ENCODE measurements at places on chromosomes 3 and 15. TPM values are rescaled to one million over a fixed set of nuclear protein-coding genes. Genes with fewer than 3 reads are reported as not detected.

GRCh38 chr3:148901987-148902791, 37.1 kb downstream of the CPA3 start:
- no peaks in the 10 kb centered on the region for H3K36me3 ChIP-seq
- no peaks in the 10 kb centered on the region for H3K27me3 ChIP-seq
- H3K4me3 ChIP-seq: no peak overlapping the region
- no peak for DNase-seq
- no peaks in the 10 kb centered on the region for H3K4me1 ChIP-seq

DNA sequence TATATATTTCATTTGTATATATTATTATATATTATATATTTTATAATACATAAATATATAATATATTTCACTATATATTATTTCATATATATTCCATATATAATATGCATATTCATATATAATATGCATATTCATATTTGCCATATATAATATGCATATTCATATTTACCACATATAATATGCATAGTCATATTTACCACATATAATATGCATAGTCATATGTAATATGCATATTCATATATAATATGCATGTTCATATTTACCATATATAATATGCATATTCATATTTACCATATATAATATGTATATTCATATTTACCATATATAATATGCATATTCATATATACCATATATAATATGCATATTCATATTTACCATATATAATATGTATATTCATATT, 51.2 kb upstream of the GATA2 start:
- H3K4me3 ChIP-seq: no peak overlapping the region
- no peak for DNase-seq
- peaks cover 4% of the 10 kb centered on the region for H3K4me1 ChIP-seq
- no peaks in the 10 kb centered on the region for H3K36me3 ChIP-seq
- no peak overlapping the region for H3K27ac ChIP-seq

- H3K4me3 ChIP-seq: no peak overlapping the region
- DNase-seq: no peak
- no peaks in the 10 kb centered on the region for H3K4me1 ChIP-seq
- H3K27me3 ChIP-seq: no peaks in the 10 kb centered on the region
Measured at GRCh38 chr3:118380576-118380975, 654.1 kb downstream of the IGSF11 start.

DNA sequence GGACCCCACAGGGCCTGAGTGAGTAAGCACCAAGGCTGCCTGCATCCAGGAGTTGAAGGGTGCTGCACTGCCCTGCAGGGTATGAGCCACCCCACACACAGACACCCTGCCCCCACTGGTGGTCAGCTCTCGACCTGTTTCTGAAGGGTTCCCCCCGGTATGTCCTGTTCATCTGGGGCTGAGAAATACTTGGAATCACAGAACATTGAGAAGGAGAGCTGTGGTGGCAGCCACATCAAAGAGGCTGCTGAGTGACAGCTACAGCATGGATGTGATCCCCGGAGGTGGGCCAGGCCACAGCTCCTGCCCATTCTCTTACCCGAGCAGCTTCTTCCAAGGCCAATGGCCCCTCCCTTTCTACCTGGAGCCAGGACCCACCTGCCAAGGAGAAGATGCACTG, 66.4 kb upstream of the PLXNA1 start:
- peaks cover 12% of the 10 kb centered on the region for H3K36me3 ChIP-seq
- no peaks in the 10 kb centered on the region for H3K27me3 ChIP-seq
- no peak overlapping the region for H3K27ac ChIP-seq
- no peak for DNase-seq
- no peak overlapping the region for H3K4me3 ChIP-seq

- H3K4me1 ChIP-seq: peaks cover 22% of the 10 kb centered on the region
- peak overlapping the region; percentile 4 for H3K4me3 ChIP-seq
- H3K27ac ChIP-seq: peak overlapping the region; percentile 14
- no peaks in the 10 kb centered on the region for H3K36me3 ChIP-seq
- H3K27me3 ChIP-seq: no peaks in the 10 kb centered on the region
Measured at GRCh38 chr3:194255252-194256039, 95.7 kb downstream of the CPN2 start.

DNA sequence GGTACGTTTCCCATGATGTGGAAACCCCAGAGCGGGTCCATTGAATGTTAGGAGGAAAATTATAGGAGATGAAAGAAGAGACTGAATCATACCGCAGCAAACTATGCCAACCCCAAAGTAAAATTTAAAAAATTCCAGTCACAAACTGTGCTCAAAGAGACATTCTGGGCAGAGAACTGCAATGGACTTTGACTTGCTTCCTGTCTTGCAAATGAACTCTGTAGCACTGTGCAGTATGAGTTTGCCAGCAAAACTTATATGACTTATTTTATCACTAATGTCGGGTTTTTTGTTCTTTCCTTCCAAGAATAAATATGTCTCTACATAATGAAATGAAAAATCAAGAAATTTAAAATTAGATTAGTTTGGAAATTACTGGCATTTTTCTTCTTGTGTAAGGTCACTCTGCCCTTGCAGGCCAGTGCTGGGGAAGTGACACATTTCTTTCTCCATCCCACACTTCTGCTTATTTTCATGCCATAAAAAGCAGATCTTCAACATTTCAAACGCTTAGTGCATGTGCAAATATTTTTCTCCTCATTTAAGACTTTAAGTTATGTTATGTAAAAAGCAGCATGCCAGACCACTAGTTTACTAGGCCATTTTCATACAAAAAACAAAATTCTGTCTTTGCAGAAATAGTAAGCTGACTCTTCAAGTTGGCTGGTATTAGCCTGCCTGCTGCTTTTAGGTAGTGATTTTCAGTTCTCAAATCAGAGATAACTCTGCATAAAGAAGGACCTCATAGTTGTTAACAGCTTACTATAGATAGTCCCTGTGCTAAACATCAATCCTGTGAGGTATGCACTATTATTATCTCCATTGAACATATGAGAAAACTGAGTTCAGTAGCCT, 32.2 kb upstream of the SSR3 start:
- DNase-seq: no peak
- no peak overlapping the region for H3K27ac ChIP-seq
- H3K4me3 ChIP-seq: no peak overlapping the region
- H3K4me1 ChIP-seq: no peaks in the 10 kb centered on the region

- H3K27ac ChIP-seq: no peak overlapping the region
- no peak overlapping the region for H3K4me3 ChIP-seq
- H3K4me1 ChIP-seq: no peaks in the 10 kb centered on the region
- no peaks in the 10 kb centered on the region for H3K27me3 ChIP-seq
- H3K36me3 ChIP-seq: peaks cover 4% of the 10 kb centered on the region
- peak; percentile 74 for DNase-seq
Measured at GRCh38 chr15:60340207-60340921, 57.4 kb downstream of the ANXA2 start.

DNA sequence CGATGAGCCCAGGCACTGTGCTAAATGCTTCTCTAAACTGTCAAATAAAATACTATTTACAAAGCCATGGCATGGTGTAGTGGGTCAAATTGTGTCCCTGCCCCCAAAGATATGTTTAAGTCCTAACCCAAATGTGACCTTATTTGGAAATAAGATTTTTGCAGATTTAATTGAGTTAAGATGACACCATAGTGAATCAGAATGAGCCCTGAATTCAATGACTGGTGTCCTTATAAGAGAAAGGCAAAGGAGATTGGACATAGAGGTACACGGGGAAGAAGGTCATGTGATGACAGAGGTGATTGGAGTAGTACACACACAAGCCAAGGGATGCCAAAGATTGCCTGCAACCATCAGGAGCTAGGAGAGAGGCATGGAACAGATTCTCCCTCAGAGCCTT, 121.6 kb upstream of the VEPH1 start:
- no peaks in the 10 kb centered on the region for H3K27me3 ChIP-seq
- no peaks in the 10 kb centered on the region for H3K36me3 ChIP-seq

GRCh38 chr3:153596401-153596800, 434.4 kb downstream of the RAP2B start:
- H3K27me3 ChIP-seq: no peaks in the 10 kb centered on the region
- H3K4me1 ChIP-seq: peaks cover 5% of the 10 kb centered on the region
- H3K4me3 ChIP-seq: no peak overlapping the region
- no peak overlapping the region for H3K27ac ChIP-seq
- H3K36me3 ChIP-seq: no peaks in the 10 kb centered on the region

DNA sequence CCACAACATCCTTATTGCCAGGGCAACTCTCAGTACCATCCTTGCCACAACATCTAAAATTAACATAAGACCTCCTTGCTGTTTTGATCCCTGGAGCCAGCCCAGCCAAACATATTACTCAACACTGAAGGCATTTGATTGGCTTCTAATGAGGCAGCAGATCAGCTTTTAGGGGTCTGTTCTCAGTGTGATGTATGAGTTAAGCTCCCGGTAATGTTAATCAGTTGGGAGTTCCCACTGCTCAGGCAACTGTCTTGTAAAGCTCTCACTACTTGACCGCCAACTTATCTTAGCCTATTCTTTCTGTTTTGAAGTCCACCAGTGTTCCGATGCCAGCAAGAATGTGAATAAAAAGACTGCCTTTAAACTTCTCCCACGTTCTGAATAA, 158.9 kb downstream of the FOXB1 start:
- H3K27me3 ChIP-seq: no peaks in the 10 kb centered on the region
- H3K4me1 ChIP-seq: no peaks in the 10 kb centered on the region
- H3K36me3 ChIP-seq: no peaks in the 10 kb centered on the region

GRCh38 chr15:43886558-43886957, 59.8 kb downstream of the WDR76 start:
- no peak overlapping the region for H3K27ac ChIP-seq
- no peaks in the 10 kb centered on the region for H3K36me3 ChIP-seq
- no peak for DNase-seq

The TM6SF1 gene
- total RNA-seq: 5.8 TPM

The TMEM42 gene
- 11.2 TPM for total RNA-seq

The HIGD2B gene
- total RNA-seq: not detected

The TRPM7 gene
- total RNA-seq: 27.9 TPM

The SEC11A gene
- total RNA-seq: 81.0 TPM

Data from esophagus muscularis mucosa (tissue), 4 donors.